Stimulated activated CD4-positive, alpha-beta T cell treated with anti-CD3 and anti-CD28 coated beads, Interleukin-1b, Interleukin-23, amount 100 ng/mL, for 24 hours (primary cell): ENCODE measurements at places on chromosomes 5 and 9.

DNA sequence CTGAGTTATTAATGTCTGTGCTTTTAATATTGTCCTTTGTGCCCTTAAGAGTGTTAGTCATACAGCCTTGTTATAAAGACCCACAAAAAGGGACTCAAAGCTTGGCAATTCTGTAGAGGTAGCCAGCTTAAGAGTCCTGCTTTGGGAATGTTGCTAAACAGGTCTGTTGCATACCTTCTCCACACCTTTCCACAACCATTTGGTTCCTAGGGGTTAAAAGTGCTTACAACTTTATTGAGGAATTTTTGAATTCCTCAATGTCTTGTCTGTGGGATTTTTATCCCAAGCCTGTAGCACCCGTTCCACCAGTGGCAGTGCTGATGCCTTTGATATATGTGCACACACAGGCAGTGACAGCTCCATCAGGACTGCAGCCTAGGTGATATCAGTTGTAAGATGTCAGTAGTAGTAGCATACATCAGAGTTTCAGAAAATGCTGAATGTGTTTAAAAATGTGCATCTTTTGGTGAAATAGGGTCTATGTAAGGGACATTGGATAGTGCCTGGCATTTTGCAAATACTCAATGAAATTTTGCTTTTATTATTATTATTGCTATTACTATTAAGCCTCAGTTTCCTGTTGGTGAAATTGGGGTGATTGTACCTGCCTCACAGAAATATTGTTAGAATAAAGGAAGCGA is 68.5 kb downstream of the WWC1 start:
- no peak for DNase-seq

GRCh38 chr9:134324359-134325095 is 1.7 kb upstream of the RXRA start:
- no peak for DNase-seq

DNA sequence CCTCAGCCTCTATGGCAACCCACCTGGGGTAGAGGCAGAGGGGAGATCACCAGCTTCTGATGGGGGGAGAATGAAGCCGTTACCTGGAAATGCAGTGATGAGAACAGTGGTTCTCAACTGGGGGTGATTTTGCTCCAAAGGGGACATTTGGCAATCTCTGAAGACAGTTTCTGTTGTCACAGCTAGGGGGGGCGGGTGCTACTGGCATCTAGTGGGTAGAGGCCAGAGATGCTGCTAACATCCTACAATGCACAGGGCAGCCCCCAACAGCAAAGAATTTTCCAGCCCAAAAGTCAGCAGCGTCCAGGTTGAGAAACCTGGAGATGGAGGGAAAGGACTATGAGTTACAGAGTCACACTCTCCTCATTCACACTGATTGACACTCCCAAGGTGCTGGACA is 84.5 kb downstream of the FGF1 start:
- no peak for DNase-seq

DNA sequence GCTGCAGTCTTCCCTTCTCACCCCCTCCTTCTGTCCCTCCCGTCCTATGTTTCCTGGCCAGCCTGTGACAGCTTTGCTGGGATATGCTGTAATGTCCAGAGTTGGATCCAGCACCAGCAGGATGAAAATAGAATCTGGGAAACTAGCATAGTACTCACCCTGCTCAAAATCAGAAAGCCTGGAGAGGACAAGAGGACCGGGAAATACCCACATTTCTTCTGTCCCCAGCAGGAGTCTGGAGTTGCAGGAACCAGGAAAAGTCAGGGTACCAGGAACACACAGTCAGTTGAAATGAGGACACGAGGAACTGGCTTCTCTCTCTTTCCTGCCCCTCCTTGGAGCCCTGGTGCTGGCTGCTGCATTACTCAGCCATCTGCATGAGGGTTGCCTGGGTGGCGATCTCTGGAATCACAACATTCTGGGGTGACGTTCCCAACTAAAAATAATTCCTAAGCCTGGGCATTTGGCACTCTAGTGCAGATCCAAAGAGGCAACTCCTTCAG is 59.6 kb upstream of the NFIL3 start:
- DNase-seq, result no peak

GRCh38 chr5:177392765-177393164 is 7.7 kb downstream of the PFN3 start:
- DNase-seq, result no peak

DNA sequence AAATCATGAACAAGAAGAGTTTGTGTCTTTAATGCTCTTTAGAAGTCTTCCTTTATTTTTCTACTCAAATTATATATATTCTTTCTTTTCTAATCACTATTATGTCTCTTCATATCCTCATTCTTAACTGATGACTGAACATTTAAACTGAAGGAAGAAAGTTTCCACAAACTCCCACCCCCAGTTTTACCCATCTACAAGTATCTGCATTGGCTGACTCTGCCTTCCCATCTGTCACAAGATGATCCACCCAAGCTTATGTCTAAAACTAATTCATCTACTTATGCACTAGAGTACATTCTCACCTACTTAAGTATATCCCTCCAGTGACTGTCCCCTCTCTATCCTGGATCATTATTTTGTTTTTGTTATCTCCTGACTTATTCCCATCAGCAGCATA is 344.5 kb downstream of the PRR16 start:
- DNase-seq, result no peak

- no peak for DNase-seq
These were observed 8.3 kb downstream of the TMEM250 start for GRCh38 chr9:136110082-136111061.

DNA sequence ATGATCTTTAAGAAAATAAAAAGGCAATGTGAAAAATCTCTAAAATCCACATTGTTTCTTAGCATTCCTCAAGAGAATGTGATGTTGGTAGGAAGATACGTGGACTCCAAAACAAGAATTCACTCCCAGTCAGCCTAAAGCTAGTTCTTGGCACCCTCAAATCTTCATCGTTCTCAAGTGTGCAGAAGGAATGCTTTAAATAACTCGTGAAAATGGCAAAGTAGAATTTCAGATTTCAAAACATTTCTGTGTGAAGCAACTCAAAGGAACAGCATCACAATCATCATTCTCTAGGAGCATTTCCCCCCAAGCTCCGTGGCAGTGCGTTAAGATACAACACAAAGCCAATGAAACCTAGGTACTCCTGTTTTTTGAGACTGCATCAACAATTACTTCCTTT is 185.1 kb upstream of the DMAC1 start:
- DNase-seq, result no peak

DNA sequence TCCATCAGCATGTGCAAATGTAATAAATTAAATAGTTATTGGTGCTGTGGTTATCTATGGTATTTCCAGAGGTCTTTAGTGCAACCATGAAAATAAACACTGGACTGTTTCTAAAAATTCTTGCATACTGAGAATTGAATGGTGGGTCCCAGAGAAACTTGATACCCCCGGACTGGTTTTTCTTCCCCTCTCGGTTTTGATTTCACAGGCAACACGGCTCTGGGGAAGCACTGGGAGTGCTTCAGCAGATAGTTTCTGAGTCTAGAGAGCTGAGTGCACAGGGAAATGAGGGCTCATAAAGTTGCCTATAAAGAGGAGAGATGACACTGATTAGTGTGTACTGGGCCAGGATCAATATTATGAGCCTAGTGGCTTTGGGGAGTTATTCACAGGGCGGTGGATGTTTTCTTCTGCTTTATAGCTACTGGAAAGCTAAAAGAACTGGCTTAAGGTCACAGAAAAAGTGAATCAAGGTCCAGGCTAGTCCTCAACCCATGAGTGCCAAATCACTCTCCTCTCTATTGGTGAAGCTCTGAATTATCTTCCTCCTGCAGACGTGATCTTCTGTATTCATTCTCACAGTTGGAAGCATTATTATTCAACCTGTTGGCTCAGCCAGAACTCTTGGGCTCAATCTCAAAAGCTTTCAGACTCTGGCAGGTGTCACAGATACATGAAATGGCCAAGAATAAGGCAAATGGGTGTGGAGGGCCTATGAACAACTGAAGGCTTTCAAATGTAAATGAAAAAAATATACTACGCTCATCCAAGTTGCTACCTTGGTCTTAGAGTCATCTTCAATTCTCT is 170.2 kb upstream of the HMHB1 start:
- no peak for DNase-seq

DNA sequence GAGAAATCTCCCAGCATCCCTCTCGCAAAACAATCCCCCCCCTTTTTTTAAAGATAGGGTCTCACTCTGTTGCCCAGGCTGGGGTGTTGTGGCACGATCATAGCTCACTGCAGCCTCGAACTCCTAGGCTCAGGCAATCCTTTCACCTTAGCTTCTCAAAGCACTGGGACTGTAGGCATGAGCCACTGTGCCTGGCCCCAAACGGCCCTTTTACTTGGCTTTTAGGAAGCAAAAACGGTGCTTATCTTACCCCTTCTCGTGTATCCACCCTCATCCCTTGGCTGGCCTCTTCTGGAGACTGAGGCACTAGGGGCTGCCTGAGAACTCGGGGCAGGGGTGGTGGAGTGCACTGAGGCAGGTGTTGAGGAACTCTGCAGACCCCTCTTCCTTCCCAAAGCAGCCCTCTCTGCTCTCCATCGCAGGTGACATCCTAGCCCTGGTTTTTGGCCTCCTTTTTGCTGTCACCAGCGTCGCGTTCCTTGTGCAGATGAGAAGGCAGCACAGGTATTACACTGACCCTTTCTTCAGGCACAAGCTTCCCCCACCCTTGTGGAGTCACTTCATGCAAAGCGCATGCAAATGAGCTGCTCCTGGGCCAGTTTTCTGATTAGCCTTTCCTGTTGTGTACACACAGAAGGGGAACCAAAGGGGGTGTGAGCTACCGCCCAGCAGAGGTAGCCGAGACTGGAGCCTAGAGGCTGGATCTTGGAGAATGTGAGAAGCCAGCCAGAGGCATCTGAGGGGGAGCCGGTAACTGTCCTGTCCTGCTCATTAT is 6.8 kb downstream of the CA9 start:
- no peak for DNase-seq
